Thyroid gland (tissue), 4 donors: ENCODE measurements at places on chromosomes 5 and 9. TPM values are rescaled to one million over a fixed set of nuclear protein-coding genes. Genes with fewer than 3 reads are reported as not detected.

Gene FRMD3
- total RNA-seq, result 28.6 TPM

Gene GNA14
- total RNA-seq, result 19.9 TPM

Gene ADAM19
- 6.4 TPM for total RNA-seq

- H3K27me3 ChIP-seq, result no peaks in the 10 kb centered on the region
- no peak overlapping the region for H3K4me3 ChIP-seq
- H3K36me3 ChIP-seq, result no peaks in the 10 kb centered on the region
- no peak overlapping the region for H3K27ac ChIP-seq
- no peak for DNase-seq
These were observed 9.8 kb downstream of the TGFBI start for GRCh38 chr5:136038635-136039034.

DNA sequence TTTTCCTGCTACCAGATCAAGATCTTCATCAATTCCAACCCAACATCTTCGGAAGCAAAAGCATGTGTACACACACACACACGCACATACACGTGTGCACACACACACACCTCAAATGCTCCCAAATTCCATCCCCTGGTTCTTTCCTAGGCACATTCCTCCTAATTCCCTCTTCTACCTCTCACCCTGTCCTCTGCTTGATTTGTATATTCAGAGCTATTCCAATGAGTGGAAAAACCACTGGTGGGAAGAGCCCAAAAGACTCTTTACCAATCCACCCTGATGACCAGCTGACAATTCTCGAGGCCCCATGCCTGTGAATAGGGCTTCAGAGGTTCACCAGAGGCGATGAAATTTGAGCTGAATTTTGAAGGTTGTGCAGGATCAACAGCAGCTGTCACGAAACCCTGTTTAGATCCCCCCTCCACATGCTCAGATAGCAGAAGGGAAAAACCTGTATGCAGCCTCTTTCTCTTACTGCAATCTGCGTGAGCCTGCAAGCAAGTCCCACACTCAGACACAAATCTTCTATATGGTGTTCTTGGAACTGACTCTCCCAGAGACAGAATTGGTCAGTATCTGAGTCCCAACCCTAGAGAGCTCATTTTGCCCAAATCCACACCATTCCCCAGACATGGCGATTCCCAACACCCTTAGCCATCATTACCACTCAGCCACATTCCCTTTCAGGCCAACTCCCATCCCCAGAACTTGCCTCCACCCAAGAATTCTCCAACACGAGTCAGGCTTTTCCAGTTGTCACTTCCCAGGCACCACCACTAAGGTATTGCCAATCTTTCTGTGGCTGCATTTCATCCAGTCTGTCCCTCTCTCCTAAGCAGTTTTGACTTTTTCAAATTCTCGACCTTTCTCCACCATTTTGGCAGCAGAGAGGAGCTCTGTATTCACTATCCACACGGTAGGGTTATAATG is 4.3 kb upstream of the TRIO start:
- H3K27me3 ChIP-seq, result no peaks in the 10 kb centered on the region
- no peak for DNase-seq
- H3K36me3 ChIP-seq, result no peaks in the 10 kb centered on the region
- H3K4me3 ChIP-seq, result no peak overlapping the region

DNA sequence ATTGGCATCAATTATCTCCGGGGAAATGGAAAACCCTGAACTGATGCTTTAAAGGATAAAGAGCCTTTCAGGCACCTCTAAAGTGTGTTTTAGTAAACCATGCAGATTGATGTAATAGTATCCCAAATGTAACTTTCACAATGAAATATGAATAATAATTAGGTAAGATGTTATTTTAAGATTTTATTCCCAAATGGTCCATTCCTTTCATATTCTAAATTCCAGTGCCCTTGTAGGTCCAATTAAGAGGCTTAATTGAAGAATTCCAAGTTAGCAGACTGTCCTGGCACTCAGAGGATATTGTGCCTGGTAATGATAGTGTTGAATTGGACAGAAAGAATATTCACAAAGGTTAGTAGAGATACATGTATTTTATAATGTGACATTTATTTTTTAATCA is 352.5 kb upstream of the NUDT12 start:
- H3K4me3 ChIP-seq, result no peak overlapping the region
- peaks cover 4% of the 10 kb centered on the region for H3K4me1 ChIP-seq
- DNase-seq, result no peak

DNA sequence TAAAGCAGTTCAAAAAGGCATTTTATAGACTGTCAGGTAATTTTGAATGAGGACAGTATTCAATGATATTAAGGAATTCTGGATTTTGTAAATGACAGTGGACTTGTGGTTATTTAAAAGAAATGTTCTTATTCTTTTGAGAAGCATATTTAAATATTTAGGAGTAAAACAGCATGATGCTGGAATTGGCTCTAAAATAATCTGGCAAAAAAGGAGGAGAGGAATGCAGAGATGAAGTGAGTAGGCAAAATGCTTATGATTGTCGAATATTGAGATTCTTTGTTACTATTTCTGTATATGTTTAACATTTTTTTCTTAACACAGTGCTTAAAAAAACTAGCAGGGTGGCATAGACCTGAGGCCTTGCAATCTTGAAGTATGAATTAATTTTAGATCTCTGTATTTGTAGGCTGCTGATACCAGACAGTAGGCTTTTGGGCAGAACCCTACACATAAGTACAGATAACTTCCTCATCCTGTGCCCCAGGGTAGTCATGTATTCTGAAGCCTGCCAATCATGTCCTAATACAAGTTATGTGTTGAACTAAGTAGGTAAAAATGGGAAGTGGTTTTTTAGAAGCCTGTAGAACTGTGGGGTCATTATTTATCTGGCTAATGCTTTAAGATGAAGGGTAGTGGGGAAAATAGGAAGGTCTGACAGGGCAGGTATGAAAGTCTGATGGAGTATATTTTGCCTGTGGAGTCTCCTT is 9.4 kb downstream of the CD180 start:
- no peak overlapping the region for H3K4me3 ChIP-seq
- peaks cover 6% of the 10 kb centered on the region for H3K4me1 ChIP-seq
- no peak overlapping the region for H3K27ac ChIP-seq
- H3K27me3 ChIP-seq, result no peaks in the 10 kb centered on the region

GRCh38 chr9:110065532-110065931 is 142.4 kb downstream of the C9orf152 start:
- no peak overlapping the region for H3K4me3 ChIP-seq
- H3K4me1 ChIP-seq, result peaks cover 25% of the 10 kb centered on the region
- H3K27me3 ChIP-seq, result no peaks in the 10 kb centered on the region
- H3K36me3 ChIP-seq, result no peaks in the 10 kb centered on the region
- no peak for DNase-seq
- no peak overlapping the region for H3K27ac ChIP-seq

- no peak for DNase-seq
- no peaks in the 10 kb centered on the region for H3K27me3 ChIP-seq
- H3K36me3 ChIP-seq, result no peaks in the 10 kb centered on the region
- H3K4me1 ChIP-seq, result peaks cover 2% of the 10 kb centered on the region
These were observed 328.6 kb downstream of the PIK3R1 start for GRCh38 chr5:68544091-68544647.

DNA sequence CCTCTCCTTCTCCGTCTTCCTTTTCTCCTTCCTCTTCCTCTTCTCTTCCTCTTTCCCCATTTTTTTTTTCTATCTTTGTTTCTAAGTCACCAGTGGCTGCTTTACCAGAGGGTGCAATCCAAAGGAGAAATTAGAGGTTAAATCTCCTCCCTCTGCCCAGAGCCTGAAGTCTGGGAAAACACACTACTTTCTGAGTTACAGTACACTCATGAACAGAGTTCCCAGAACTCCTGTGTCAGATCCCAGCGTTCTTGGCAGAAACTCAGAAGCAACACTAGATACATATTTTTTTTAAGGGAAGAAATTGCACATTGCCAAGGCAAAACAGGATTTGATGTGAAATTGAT is 189.0 kb downstream of the SNCAIP start:
- no peak overlapping the region for H3K4me3 ChIP-seq
- H3K27ac ChIP-seq, result no peak overlapping the region
- H3K27me3 ChIP-seq, result no peaks in the 10 kb centered on the region
- no peak for DNase-seq

GRCh38 chr9:1462626-1463308 is 412.6 kb downstream of the DMRT2 start:
- no peak overlapping the region for H3K4me3 ChIP-seq
- no peaks in the 10 kb centered on the region for H3K4me1 ChIP-seq
- no peak for DNase-seq
- no peaks in the 10 kb centered on the region for H3K36me3 ChIP-seq
- no peaks in the 10 kb centered on the region for H3K27me3 ChIP-seq

DNA sequence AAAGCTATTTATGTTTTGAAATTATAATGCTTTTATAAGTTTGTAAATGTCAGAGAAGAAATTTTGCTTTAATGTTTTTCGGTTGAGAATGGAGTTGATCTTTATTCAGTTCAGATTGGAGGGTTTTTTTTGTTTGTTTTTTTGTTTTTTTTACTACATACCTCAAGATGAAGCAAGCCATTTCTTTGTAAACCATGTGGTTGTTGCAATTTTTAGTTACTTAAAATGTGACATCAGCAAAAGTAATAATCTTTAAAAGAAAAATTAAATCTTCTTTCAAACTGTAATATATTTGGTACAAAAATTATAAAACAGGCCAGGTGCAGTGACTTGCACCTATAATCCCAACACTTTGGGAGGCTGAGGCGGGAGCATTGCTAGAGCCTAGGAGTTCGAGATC is 102.6 kb downstream of the CDC42SE2 start:
- no peaks in the 10 kb centered on the region for H3K36me3 ChIP-seq
- no peak overlapping the region for H3K4me3 ChIP-seq
- no peak overlapping the region for H3K27ac ChIP-seq

GRCh38 chr5:139901251-139901575 is 105.6 kb downstream of the PSD2 start:
- no peak overlapping the region for H3K27ac ChIP-seq
- H3K4me1 ChIP-seq, result peaks cover 12% of the 10 kb centered on the region
- peaks cover 4% of the 10 kb centered on the region for H3K27me3 ChIP-seq

DNA sequence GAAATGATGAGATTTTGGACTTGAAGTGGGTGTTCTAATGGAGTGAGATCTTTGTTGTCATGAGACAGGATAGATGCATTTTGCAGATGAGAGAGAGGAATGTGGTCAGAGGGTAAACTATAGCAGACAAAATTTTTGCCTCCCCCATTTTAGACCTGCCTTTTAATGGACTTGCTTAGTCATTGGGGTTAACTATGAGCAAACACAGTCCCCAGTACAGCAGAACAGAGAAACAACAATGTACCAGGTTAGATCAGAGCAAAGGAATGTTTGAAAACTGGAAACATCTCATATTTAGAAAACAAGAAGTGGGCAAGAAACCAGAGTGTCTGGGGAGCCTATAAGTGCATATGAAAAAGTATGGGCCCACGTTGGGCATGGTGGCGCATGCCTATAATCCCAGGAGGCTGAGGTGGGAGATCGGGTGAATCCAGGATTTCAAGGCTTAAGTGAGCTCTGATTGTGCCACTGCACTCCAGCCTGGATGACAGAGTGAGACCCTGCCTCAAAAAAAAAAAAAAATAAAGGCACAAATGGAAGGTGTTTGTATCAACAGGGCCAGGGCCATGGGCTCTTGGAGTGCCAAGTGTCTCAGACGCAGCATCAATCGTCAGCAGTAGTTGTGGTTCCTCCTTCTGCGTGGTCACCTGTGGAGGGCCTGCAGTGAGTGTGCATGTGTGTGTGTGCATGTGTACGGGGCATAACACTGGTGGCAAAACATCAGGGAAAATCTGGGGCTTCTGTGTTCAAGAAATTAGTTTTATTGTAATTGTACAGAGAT is 214.4 kb upstream of the S1PR3 start:
- DNase-seq, result no peak
- H3K27ac ChIP-seq, result no peak overlapping the region

GRCh38 chr5:140093866-140094265 is 20.0 kb upstream of the PURA start:
- H3K4me1 ChIP-seq, result no peaks in the 10 kb centered on the region
- no peak for DNase-seq
- H3K27me3 ChIP-seq, result no peaks in the 10 kb centered on the region

DNA sequence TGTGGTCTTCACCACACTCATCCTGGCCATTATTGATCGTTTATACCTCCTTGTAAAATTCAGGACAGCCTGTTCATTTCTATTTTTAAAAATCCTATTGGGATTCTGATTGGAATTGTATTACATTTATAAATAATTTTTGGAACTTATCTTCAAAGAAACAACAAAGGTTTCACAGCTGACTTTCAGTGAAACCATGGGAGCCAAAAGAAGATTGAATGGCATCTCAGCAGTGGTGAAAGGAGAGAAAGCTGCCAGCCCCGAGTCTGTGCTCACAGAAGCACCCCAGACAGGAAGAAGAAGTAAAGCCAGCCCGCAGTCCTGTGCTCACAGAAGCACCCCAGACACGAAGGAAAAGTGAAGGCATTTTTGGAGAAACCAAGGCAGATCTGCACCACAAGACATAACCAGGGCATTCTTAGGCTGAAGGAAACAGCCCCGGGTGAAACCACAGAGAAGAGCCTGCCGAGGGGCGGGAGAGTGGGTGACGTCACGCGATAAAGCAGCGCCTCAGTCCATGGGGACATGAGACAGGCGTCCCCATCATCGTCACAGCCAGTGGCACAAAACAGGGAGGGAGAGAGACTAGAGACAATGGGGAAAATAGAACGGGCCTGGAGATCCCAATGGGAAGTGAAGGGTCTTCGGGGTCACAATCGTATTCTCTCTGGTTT is 42.5 kb upstream of the SLC9A3 start:
- H3K4me3 ChIP-seq, result no peak overlapping the region
- no peak overlapping the region for H3K27ac ChIP-seq
- no peaks in the 10 kb centered on the region for H3K36me3 ChIP-seq
- H3K27me3 ChIP-seq, result peaks cover 3% of the 10 kb centered on the region
- peaks cover 4% of the 10 kb centered on the region for H3K4me1 ChIP-seq
- no peak for DNase-seq

DNA sequence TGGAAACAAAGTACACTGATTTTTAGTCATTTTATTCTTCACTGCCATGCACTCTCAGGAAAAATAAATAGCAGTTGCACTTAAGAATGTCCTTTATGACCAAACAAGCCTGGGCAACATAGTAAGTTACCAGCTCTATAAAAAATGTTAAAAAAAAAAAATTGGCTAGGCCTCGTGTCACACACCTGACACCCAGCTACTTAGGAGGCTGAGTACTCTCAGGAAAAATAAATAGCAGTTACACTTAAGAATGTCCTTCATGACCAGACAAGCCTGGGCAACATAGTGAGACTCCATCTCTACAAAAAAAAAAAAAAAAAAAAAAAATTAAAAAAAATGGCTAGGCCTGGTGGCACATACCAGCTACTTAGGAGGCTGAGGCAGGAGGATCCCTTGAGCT is 304.6 kb downstream of the SLCO4C1 start:
- no peaks in the 10 kb centered on the region for H3K36me3 ChIP-seq
- H3K4me3 ChIP-seq, result no peak overlapping the region
- DNase-seq, result no peak

GRCh38 chr5:172064358-172064757 is 57.9 kb upstream of the FBXW11 start:
- no peak overlapping the region for H3K27ac ChIP-seq
- DNase-seq, result no peak
- H3K4me1 ChIP-seq, result no peaks in the 10 kb centered on the region
- no peak overlapping the region for H3K4me3 ChIP-seq

GRCh38 chr5:177520916-177521513 is 4.3 kb upstream of the DDX41 start:
- H3K27me3 ChIP-seq, result no peaks in the 10 kb centered on the region
- no peak overlapping the region for H3K27ac ChIP-seq
- peaks cover 48% of the 10 kb centered on the region for H3K36me3 ChIP-seq
- H3K4me3 ChIP-seq, result no peak overlapping the region

- DNase-seq, result no peak
- H3K27ac ChIP-seq, result peak overlapping the region; percentile 47
- H3K4me1 ChIP-seq, result peaks cover 16% of the 10 kb centered on the region
- no peak overlapping the region for H3K4me3 ChIP-seq
- H3K36me3 ChIP-seq, result no peaks in the 10 kb centered on the region
These were observed 47.6 kb downstream of the ACER2 start for GRCh38 chr9:19456426-19456825.

GRCh38 chr9:76866689-76867088 is 39.2 kb downstream of the PRUNE2 start:
- H3K4me1 ChIP-seq, result no peaks in the 10 kb centered on the region
- H3K27me3 ChIP-seq, result no peaks in the 10 kb centered on the region
- no peak overlapping the region for H3K4me3 ChIP-seq
- H3K36me3 ChIP-seq, result no peaks in the 10 kb centered on the region
- H3K27ac ChIP-seq, result no peak overlapping the region
